Activated CD4-positive, alpha-beta T cell treated with anti-CD3 and anti-CD28 coated beads, Interleukin-2, amount 50 U/mL, for 48 hours (primary cell): ENCODE measurements at places on chromosomes 11 and 22.

GRCh38 chr11:69479591-69480271 lies 1.7 kb upstream of the LINC01488 start:
- DNase-seq: no peak

- DNase-seq: no peak
These were observed 109.6 kb upstream of the B3GAT1 start for GRCh38 chr11:134521452-134522289.

GRCh38 chr22:22720724-22721261 lies 76.4 kb downstream of the GGTLC2 start:
- DNase-seq: peak; percentile 2

- no peak for DNase-seq
These were observed 8.5 kb downstream of the SIDT2 start for GRCh38 chr11:117187007-117187406.

GRCh38 chr11:44085330-44085729 lies 10.1 kb upstream of the EXT2 start:
- no peak for DNase-seq

DNA sequence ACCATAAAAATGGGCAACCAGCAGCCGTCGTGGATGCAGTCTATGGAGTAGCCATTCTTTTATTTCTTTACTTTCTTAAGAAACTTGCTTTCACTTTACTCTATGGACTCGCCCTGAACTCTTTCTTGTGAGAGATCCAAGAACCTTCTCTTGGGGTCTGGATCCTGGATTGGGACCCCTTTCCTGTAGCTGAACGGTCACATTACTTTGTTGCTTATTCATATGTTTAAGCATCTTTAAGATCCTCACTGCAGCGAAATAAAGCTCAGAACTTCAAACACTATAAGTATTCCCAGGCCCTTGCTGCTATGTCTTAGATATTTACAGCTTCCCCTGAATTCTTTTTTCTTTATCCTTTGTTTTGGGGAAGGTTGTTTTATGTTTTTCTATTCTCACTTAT lies 187.8 kb upstream of the DDI1 start:
- DNase-seq: no peak

DNA sequence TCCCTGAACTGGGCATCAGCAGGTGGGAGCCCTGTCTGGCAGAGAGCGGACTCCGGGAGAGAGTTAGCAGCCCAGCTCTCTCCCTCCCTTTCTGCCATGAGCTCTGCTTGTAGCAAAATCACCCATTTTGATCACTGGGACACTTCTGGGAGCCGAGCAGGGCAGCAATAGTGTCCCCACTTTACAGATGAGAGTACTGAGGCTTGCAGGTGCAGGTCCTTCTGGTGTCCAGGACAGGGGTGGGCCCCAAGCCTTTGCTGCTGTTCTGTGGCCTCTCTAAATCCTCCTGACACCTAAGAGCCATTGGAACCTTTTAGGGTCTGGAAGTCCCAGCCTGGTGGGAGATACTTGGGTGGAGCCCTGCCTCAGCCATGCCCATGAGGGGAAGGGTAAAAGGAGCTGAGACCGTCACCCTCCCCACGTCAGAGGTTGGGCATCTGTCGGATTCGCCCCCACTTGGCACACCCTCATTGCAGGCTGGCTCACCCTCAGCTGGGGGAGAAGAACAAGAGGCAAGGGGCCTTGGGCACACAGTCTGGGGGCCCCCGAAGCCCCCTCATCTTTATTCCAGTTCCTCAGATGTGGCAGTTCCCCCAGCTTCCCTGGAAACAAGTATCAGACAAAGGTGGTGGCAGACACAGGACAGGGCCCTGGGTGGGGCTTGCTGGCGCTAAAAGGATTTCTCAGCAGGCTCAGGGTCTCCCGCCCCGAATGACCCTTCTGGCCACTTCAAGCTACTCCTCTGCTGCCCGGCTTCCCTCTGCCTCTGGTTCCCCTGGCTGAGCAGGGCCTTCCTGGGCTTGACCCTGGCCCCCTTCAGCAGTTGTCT lies 4.5 kb downstream of the RIN1 start:
- DNase-seq: no peak

DNA sequence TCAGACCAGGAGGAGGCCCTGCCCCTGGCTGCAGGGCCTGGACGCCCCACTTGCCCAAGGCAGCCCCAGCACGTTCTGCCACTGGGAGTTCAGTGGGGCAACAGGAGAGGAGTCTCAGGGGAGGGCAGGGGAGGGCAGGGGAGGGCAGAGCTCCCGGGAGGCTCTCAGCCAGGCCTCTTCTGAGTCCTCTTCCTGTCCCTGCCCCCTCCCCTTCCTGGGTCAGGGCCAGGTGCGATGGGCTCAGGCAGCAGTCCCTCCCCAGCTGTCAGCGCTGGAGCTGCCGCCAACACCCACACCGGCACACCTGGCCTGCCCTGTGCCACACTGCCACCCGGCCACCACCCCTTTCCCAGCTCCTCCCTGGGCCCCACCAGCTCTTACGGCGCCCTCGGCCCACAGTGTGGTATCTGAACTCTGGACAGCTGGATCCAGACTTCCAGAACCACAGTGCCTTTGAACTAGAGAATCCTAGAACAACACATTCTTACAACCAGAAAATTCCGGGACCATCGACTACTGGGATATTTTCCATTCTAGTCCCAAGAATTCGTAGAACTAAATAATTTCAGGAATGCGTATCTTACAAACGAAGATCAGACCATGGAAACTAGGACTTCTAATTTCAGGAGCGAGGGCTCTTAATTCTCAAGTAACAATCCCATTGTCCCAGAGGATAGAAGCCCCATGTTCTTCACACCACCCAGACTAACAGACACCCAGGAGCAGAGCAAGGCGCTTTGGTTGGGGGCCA lies 21.8 kb downstream of the RPL3 start:
- no peak for DNase-seq

GRCh38 chr11:20661445-20661844 lies 7.9 kb upstream of the NELL1 start:
- DNase-seq: no peak

DNA sequence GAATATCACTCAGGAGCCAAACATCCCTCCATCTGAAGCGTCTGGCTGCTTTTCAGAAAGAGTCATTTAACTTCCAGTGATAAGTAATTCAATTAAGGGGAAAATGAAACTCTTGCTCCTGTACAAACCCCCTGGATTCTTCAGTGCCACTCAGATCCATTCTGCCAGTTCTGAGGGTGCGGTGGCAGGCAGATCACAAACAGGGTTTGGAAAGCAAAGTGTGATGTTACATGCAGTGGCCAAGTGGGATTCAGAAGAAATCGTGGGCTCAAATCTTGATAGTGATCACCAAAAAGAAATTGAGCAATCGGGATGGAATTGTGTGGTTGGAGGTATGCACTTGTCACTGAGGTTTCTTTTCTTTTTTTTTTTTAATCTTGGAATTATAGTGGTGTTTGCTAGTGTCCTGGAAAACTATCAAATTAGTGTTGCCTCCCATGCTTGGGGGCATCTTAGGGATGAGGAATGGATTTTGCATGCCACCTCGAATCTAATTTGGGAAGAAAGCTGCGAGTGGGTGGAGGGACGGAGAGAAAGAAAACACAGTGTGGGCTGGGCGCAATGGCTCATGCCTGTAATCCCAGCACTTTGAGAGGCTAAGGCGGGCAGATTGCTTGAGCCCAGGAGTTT lies 22.5 kb upstream of the RTL6 start:
- no peak for DNase-seq

GRCh38 chr11:76616676-76617552 lies 53.6 kb downstream of the LRRC32 start:
- DNase-seq: no peak

DNA sequence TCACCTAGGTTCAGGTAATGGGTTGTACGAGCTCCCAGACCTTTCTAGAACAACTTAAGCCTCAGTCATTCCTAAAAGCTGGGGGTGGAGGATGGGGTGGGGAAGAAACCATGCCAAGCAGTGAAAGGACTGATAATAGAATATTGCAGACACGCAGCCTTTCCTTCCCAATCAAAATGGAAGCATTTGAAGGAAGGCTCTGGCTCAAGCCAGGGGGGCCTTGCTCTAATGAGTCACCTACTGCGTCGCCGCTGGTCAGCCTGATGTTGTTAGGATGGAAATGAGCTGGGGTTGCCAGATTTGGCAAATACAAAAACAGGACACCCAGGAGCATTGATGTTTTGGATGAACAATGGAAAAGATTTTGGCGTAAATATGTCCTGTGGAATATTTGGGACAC lies 6.2 kb downstream of the SYT12 start:
- DNase-seq: no peak

DNA sequence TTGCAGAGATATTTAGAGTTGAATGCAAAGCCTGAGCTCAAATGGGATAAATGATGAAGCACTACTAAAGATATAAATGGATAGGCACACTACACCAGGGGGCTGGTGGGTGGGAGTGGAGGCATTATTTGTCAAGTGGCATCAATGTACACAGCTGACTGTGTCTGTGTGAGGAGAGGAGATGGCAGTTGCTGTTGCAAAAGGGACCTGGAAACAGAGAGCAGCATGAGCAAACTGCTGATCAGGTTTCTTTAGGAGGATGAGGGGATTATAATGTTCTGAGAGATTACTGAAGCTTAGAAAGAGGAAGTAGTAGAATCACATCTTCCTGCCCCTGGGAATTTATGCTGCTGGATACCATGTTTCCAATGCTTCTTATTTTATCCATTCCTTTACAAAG lies 39.4 kb upstream of the LIN7C start:
- no peak for DNase-seq

DNA sequence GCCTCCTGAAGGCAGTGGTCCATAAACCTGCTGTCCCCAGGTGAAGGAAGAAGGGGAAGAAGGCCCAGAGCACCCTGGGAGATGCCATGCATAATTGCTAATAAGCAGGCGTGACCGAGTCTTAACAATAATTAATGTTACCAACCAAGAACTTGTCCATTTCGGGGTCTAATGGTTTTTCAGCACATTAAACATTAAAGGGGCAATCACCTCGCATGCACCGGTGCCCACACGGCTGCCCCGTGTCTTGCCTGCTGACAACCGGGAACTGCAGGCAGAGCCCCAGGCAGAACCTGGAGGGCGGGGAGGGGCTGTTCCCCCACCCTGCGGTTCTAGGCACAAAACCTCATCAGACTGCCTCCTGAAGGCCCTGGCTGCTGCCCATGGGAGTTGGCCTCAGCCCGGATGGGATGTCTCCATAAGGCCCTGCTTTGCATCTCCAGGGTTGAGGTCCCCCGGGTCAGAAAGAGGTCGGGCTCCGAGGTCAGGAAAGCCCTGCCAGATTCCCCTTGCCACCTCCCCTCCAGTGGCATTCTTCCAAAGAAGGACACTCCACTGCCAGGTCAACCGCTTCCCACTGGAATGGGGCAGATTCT lies 169.0 kb downstream of the BUD13 start:
- DNase-seq: no peak

DNA sequence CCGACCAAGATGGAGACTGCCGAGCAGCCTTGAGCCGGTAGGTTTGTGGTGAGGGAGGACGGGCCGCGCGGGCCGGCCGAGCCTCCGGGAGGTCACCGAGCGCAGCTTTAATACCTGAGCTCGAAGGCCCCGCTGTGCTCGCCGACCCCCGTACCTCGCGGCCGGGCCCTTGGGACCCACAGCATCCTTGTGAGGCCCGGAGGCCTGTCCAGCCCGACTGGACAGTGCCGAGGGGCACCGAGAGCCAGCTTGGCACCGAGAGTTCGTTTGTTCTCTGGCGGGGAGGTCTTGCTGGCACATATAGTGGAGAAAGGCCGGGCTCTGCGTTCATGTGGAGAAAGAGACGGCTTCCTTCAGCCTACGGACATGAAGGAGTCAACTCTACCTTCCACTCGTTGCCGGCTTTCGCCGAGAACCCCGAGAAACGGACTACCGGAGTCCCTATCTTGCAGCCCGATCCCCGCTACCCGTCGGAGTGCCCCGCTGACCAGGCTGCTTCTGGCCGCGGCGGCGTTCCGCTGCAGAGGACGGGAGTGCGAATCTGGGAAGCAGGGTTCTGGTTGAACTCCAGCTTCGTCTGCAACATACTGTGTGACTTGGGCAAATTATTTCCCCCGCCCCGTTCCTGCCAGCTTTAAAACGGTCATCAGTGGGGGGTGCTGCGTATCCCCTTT lies 349 bp downstream of the TSSC4 start:
- no peak for DNase-seq

DNA sequence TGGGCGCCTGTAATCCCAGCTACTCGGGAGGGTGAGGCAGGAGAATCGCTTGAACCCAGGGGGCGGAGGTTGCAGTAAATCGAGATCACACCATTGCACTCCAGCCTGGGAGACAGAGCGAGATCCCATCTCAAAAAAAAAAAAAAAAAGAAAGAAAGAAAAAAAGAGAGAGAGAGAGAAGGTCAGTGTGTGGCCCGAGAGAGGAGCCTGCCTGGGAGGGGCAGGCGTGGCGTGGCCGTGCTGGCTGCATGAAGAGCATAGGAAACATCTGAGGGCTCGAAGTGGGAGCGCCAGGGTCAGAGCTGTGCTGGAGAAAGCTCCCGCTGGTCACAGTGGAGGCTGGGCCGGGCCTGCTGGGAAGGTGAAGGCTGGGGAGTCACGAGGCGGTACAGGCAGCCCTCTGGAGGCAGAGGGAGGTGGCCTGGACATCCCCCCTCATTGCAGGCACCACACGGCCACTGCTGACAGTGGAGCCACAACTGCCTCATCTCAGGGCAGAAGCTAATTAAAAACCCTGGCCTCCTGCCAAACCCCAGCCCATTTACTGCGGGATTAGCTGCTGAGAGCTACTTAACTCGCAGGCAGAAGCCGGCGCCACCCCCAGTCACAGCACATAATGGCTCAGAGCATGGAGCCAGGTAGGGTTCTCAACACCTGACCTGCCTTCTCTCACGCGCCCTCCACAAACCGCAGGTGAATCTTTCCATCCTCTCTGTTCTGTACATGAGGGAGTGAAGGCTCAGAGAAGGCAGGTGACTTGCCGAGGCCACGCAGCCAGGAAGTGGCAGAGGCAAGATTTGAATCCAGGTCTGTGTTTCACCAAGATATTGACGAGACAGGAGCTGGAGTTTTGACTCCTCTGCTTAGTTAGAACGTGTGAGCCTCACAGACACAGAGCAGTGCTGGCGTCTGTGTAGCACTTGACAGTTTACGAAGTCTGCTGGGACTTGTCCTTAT lies 32.6 kb downstream of the NFAM1 start:
- DNase-seq: no peak

- no peak for DNase-seq
These were observed 350.8 kb downstream of the TBC1D22A start for GRCh38 chr22:47112994-47113852.

DNA sequence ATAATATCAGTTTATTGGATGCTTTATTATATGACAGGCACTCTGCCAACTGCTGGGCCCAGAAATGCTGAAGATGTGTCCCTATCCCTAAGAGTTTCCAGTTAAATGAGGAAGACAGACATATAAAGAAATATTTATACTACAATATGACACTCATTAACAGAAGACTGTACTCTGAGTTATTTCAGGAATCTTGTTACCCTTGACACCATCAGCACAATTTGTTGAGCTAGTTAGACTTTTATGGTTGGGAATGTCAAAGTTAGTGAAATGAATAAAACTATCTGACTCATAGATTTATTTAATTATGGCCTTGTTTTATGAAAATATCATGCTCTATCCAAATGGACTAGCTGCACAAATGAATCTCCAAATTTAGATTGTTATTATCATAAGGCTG lies 25.6 kb upstream of the MSANTD4 start:
- no peak for DNase-seq

DNA sequence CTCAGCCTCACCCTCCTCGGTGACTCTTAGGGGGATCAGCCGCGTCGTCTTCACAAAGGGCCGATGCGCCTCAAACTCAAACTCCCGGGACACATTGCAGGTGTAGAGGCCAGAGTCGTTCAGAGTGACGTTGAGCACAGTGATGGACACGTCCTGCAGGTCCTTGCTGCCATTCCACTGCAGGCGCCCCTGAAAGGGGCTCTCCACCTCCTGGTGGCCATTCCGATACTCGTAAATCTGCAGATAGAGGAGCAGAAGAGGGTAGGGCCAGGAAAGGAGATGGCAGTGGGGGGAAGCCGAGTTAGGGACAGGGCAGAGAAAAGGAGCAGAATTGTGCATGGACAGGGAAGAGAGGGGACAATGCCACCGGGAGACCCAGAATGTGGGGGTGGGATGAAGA lies 12.0 kb downstream of the SCN3B start:
- DNase-seq: no peak
